Naive thymus-derived CD8-positive, alpha-beta T cell (primary cell): ENCODE measurements at places on chromosomes 2 and 18. TPM values are rescaled to one million over a fixed set of nuclear protein-coding genes. Genes with fewer than 3 reads are reported as not detected.

GRCh38 chr2:228048838-228049490, 132.5 kb downstream of the SPHKAP start:
- no peaks in the 10 kb centered on the region for H3K27me3 ChIP-seq
- no peak for DNase-seq
- no peaks in the 10 kb centered on the region for H3K4me1 ChIP-seq
- no peaks in the 10 kb centered on the region for H3K36me3 ChIP-seq
- H3K27ac ChIP-seq, result no peak overlapping the region

SPATA3 gene
- polyA plus RNA-seq, result not detected

DNA sequence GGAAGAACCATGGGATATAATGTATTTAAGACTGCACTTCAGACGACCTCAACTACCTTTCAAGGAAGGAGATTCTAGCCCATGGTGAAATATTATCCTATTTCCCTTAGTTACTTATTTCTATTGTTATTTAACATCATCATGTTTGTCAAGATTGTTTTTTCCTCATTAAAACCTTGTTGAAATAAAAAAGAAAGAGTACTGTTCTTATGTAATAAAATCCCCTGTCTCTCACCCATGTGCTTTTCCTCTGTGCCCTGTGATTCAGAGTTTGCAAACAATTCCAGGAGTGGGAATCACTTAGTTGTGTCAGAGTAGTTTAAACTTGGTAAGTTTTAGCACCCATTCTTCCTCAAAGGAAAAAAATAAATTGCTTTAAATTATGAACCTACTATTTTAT, 43.6 kb downstream of the ERBB4 start:
- H3K36me3 ChIP-seq, result no peaks in the 10 kb centered on the region
- H3K27me3 ChIP-seq, result no peaks in the 10 kb centered on the region
- H3K4me3 ChIP-seq, result no peak overlapping the region
- H3K4me1 ChIP-seq, result no peaks in the 10 kb centered on the region
- no peak for DNase-seq

EFHD1 gene
- polyA plus RNA-seq, result 2.5 TPM

AMER3 gene
- polyA plus RNA-seq, result not detected

TXNDC2 gene
- polyA plus RNA-seq, result not detected

IGFBP2 gene
- polyA plus RNA-seq, result not detected

GRCh38 chr2:96985181-96985945, 1.0 kb downstream of the FAM178B start:
- H3K4me3 ChIP-seq, result no peak overlapping the region
- H3K27ac ChIP-seq, result no peak overlapping the region
- DNase-seq, result no peak
- no peaks in the 10 kb centered on the region for H3K27me3 ChIP-seq
- H3K4me1 ChIP-seq, result no peaks in the 10 kb centered on the region

CHAC2 gene
- polyA plus RNA-seq, result 5.4 TPM
